ENCODE measurements at places on chromosomes 12 and 14. TPM values are rescaled to one million over a fixed set of nuclear protein-coding genes. Genes with fewer than 3 reads are reported as not detected.
A peak's percentile ranks its signal among the peaks of the same experiment; 100 is the strongest.

Gene RNF212B
- not detected for total RNA-seq

Gene AQP6
- total RNA-seq = not detected

Gene IQSEC3
- 0.64 TPM for total RNA-seq

Gene PRKD1
- total RNA-seq = 3.0 TPM

Gene NEMP1
- 3.2 TPM for total RNA-seq

Gene LGR5
- not detected for total RNA-seq

Gene LYZ
- 9.8 TPM for total RNA-seq

GRCh38 chr14:45222485-45223262 is 30.3 kb downstream of the MIS18BP1 start:
- no peak overlapping the region for H3K27ac ChIP-seq
- no peaks in the 10 kb centered on the region for H3K36me3 ChIP-seq
- no peaks in the 10 kb centered on the region for H3K4me1 ChIP-seq
- H3K27me3 ChIP-seq = no peaks in the 10 kb centered on the region

GRCh38 chr12:109170324-109170723 is 53.9 kb downstream of the ACACB start:
- no peak overlapping the region for H3K27ac ChIP-seq
- H3K4me1 ChIP-seq = no peaks in the 10 kb centered on the region
- peaks cover 91% of the 10 kb centered on the region for H3K36me3 ChIP-seq

DNA sequence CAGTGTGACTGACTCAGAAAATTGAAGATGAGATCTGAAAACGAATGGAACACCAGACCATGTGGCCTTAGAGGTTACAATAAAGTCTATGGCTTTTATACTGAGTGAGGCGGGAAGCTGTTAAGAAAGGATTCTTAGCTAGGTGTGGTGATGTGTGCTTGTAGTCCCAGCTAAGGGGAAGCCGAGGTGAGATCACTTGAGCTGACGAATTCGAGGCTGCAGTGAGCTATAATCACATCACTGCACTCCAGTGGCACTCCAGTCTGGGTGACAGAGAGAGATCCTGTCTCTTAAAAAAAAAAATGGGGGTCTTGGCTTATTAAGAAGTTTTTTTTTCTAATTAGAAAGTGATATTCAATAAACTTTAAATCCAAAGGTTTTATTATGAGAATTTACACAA is 678.6 kb downstream of the TMTC2 start:
- no peak overlapping the region for H3K27ac ChIP-seq
- no peaks in the 10 kb centered on the region for H3K4me1 ChIP-seq
- DNase-seq = no peak
- no peaks in the 10 kb centered on the region for H3K36me3 ChIP-seq

- H3K4me1 ChIP-seq = no peaks in the 10 kb centered on the region
- H3K4me3 ChIP-seq = no peak overlapping the region
- H3K27me3 ChIP-seq = no peaks in the 10 kb centered on the region
- no peaks in the 10 kb centered on the region for H3K36me3 ChIP-seq
- DNase-seq = no peak
- no peak overlapping the region for H3K27ac ChIP-seq
Observed at GRCh38 chr14:96072746-96073145, 33.6 kb downstream of the C14orf132 start.

DNA sequence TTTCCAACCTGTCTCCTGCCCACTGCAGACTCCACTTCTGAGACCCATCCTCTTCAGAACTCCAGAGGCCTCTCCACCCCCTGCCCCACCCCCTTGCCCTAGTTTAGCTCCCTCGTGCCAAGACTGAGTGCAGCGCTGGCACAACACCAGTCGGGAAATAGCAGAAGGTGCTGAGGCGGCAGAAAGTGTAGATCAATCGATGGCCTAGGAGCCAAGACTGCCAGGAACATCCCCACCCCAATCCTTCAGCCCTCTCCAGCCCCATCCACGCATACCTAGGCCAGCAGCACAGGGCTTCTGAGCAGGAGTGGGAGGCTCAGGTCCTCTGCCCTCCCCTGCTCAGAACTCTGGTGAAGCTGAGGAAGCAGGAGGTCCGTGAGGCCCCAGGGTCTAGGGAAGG is 1.1 kb downstream of the CPNE6 start:
- H3K36me3 ChIP-seq = no peaks in the 10 kb centered on the region
- no peak overlapping the region for H3K27ac ChIP-seq
- no peaks in the 10 kb centered on the region for H3K4me1 ChIP-seq

- no peak for DNase-seq
- no peaks in the 10 kb centered on the region for H3K36me3 ChIP-seq
- H3K4me3 ChIP-seq = no peak overlapping the region
- H3K4me1 ChIP-seq = no peaks in the 10 kb centered on the region
- no peak overlapping the region for H3K27ac ChIP-seq
- H3K27me3 ChIP-seq = no peaks in the 10 kb centered on the region
Observed at GRCh38 chr12:130205495-130205894, 43.2 kb downstream of the FZD10 start.

DNA sequence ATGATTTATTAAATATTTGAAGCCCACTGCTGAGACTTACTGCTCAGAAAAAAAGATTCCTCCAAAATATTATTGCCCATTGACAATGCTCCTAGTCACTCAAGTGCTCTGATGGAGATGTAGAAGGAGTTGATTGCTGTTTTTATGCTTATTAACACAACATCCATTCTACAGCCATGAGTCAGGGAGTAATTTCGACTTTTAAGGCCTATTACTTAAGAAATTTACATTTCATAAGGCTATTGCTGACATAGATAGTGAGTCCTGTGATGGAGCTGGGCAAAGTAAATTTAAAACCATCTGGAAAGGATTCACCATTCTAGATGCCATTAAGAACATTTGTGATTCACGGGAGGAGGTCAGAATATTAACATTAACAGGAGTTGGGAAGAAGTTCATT is 5.2 kb downstream of the KCNJ8 start:
- peaks cover 12% of the 10 kb centered on the region for H3K4me1 ChIP-seq
- H3K36me3 ChIP-seq = no peaks in the 10 kb centered on the region
- DNase-seq = no peak
- H3K27ac ChIP-seq = no peak overlapping the region
- H3K4me3 ChIP-seq = peak overlapping the region; percentile 15

DNA sequence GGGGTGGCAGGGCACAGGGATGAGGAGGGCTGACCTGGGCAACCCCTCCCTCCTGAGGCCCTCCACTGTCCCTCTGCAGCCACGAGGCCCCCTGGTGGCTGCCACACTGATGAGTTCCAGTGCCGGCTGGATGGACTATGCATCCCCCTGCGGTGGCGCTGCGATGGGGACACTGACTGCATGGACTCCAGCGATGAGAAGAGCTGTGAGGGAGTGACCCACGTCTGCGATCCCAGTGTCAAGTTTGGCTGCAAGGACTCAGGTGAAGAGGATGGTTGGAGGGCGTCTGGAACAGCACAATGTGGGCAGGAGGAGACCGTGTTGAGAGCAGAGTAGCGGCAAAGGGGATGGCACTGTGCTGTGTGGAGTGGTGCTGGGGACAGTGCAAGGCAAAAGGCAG is 25.7 kb upstream of the LRP1-AS start:
- no peak overlapping the region for H3K27ac ChIP-seq
- no peaks in the 10 kb centered on the region for H3K27me3 ChIP-seq
- H3K4me1 ChIP-seq = peaks cover 17% of the 10 kb centered on the region
- no peak for DNase-seq
- H3K4me3 ChIP-seq = no peak overlapping the region
